Vagina (tissue), 2 donors: ENCODE measurements at places on chromosomes 1 and 21.

GRCh38 chr1:170864238-170864637 is 71.1 kb upstream of the MROH9 start:
- DNase-seq: no peak

GRCh38 chr1:208103597-208104513 is 140.3 kb downstream of the PLXNA2 start:
- DNase-seq: no peak

DNA sequence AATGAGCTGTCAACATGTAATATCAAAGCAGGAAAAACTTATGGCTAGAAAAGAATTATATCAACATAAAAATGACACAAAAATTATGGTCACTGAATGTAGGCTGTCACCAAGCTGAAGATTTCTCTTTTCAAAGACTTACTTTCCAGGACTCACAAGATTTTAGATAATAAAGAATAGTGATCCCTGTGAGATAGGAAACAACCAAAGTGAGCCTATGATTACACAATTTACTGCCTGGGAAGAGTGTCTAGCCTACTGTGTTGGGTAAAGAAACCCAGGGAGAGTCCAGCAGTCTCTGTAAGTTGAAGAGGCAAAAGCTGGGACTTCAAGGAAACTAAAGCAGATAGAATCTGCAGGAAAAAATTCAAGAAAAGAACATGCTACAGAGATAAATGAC is 20.2 kb upstream of the RGS1 start:
- no peak for DNase-seq

GRCh38 chr1:218521414-218522169 is 176.5 kb downstream of the TGFB2 start:
- DNase-seq: no peak

GRCh38 chr1:162214202-162214601 is 144.7 kb downstream of the NOS1AP start:
- DNase-seq: no peak

- no peak for DNase-seq
Measured at GRCh38 chr1:75768016-75768415, 18.0 kb upstream of the RABGGTB start.

GRCh38 chr1:65235867-65236805 is 73.2 kb upstream of the DNAJC6 start:
- no peak for DNase-seq

GRCh38 chr1:208158640-208159554 is 85.3 kb downstream of the PLXNA2 start:
- no peak for DNase-seq

GRCh38 chr1:167496797-167497619 is 21.3 kb downstream of the CD247 start:
- DNase-seq: no peak

- DNase-seq: no peak
Measured at GRCh38 chr1:204177133-204177532, 11.0 kb upstream of the REN start.

- no peak for DNase-seq
Measured at GRCh38 chr1:41153750-41154274, 88.3 kb downstream of the SCMH1 start.

DNA sequence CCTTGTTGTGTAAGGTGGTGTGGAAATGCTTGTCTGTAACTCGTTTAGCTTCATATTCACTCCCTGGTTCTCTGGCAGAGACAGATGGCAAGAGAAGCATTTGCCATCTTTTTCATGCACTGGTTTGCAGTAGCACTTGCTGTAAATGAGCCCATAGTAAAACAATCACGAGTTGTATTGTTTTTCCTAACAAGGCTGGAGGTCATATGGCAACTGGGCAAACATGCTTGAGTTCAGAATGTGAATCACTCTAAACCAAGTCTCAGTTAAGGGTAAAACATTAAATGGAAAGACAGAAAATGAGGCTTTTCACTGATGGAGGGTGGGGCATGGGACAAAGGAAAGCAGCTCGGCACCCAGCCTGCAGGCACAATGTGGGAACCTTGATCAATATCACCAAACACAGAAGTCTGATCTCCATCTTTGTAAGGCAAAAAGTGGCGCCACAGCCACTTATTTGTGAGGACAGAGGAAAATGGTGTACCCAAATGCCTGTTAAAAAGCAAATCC is 26.5 kb upstream of the LPAR3 start:
- DNase-seq: no peak

GRCh38 chr21:39313042-39313570 is 326 bp downstream of the BRWD1 start:
- no peak for DNase-seq

- no peak for DNase-seq
Measured at GRCh38 chr1:221736714-221737113, 5.2 kb downstream of the DUSP10 start.
